ENCODE measurements at places on chromosomes 3 and 15.

DNA sequence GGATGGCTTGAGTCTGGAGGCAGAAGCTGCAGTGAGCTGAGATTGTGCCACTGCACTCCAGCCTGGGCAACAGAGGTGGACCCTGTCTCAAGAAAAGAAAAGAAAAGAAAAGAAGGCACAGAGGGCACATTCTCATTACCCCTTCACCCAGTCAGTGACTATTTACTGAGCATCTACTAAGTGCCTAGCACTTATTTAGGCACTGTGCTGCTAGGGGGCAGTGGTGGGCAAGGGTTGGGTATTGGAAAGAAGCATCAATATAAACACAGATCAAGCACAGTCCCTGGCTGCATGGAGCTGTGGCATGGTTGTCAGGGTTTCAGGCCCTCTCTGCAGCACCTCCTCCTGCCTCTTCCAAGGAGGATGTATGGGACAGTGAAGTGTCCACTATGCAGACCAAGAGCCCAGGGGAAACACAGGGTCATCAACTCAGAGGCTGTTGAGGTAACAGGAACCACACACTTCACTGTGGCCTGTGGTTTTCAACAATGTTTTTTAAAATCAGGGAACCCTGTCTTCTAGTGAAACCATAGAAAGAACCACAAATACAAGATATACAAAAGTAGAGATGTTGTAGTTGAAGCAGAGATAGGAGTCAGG, 138.5 kb downstream of the RAB11A start:
- DNase-seq, result no peak

- peak; percentile 11 for DNase-seq
These were observed 112.8 kb upstream of the BCL6 start for GRCh38 chr3:187858041-187858440.

DNA sequence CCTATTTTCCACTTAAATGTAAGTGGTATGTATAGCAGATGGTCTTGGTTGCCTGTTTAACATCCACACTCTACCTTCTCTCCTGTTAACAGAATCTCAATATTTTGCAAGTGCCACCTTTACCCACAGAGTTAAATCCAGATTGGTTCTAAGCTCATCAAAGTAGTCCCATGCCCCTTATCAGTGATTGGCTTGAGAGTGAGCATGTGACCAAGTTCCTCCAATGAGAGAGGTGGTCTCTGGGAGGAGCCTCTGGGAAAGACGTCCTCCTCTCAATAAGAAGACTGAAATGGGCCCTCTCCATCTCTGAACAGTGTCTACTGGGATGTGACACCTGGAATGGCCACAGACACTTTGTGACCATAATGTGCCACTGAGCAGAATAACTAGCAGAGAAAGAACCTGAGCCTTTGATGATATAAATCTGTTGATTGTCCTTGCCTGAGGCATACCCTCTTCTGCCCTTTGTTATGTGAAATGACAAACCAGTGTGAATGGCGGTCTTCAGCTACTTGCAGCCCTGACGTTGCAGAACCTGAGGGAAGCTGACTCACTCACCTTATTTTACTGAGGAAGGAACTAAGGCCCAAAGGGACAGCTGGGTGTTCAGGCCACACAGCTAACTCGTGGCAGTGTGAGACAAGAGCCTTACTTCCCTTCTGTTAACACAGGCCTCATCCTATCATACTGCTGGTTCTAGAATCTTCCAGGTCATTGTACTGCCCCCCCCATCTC, 42.4 kb upstream of the LARS2 start:
- no peak for DNase-seq

DNA sequence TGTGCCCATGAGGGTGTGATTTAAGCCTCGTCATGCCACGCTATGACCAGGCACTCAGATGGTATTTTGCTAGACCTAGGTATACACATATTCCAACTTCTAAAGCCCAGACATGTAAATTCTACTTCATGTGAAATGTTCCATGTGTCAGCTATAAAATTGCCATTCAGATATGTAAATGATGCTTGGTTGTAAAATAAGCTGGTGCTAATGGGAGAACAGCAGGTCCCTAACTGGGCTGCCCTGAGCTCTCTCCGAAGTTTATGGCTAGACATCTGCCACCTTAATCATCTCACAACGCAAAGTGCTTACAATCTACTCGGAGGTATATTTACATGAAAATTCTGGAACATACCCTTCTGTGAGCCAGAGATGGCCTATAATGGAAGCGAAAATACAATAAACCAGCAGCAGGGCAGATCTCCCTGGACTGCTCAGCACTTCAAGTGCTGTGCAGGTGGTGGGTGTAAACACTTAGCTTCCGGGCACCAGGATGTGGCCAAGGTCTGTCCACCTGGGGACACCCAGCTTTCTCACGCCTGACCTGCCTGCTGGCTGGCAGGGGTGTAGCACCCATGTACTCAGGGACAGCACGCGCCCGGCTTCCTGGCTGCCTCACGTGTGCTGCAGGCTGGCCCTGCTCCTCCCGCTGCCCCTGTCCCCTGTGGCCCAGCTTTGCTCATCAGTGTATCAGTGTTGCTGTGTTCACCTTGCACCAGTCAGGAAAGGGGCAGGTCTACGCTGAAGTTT, 82.0 kb downstream of the CHDH start:
- DNase-seq, result no peak

GRCh38 chr3:153396581-153396980, 234.6 kb downstream of the RAP2B start:
- no peak for DNase-seq

GRCh38 chr3:46231323-46231722, 10.9 kb upstream of the CCR3 start:
- no peak for DNase-seq

GRCh38 chr3:186260726-186261125, 101.3 kb downstream of the DGKG start:
- no peak for DNase-seq

DNA sequence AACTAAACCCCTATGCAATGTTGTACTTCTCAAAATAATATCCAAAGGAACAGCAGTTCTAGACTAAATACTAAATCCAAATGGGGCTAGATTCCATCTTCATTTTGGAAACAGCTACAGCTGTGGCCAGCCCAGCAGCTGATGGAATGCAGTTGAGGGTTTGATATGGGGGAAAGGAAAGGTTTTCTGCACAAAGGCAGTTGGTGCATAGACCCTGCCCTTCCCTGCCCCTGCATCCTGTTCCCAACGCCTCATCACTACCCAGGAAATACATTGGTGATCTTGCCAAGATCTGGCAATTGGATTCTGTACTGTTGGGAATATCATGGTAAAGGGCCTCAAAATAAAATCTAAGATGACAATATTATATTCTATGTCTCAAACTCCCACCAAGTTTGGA, 43.9 kb downstream of the DTWD1 start:
- no peak for DNase-seq

- no peak for DNase-seq
These were observed 402.4 kb downstream of the RBMS3 start for GRCh38 chr3:29683018-29683993.
